ENCODE measurements at places on chromosomes 6 and 20.

DNA sequence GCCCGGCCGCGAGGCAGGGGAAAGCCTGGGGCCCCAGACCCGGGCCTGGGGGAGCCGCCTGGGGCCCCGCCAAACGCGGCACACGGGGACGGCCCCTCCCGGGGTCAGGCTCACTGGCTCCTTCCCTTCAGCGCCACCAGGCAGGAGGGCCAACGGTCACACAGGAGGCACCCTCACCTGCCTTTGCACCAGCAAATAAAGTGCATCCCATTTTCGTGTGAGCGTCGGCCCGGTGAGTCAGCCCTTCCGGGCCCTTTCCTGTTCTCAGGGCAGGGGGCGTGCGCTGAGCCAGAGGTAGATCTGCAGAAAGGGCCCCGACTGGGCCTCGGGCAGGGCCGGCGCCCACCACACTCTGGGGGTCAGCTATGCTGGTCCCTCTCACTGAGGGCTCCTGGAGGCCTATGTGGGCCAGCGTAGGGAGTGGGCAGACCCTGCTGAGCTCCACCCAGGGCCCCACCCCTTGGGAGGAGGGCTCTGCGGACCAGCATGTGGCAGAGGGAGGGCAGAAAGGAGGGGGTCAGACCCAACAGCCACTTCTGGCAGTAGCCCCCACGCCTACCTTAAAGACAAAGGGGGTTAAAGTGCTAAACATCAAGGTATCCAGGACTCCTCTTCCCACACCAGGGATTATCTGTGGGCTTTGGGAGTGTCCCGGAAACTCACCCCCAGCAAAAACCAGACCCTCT, 931 bp upstream of the UCKL1 start:
- DNase-seq: peak; percentile 51

DNA sequence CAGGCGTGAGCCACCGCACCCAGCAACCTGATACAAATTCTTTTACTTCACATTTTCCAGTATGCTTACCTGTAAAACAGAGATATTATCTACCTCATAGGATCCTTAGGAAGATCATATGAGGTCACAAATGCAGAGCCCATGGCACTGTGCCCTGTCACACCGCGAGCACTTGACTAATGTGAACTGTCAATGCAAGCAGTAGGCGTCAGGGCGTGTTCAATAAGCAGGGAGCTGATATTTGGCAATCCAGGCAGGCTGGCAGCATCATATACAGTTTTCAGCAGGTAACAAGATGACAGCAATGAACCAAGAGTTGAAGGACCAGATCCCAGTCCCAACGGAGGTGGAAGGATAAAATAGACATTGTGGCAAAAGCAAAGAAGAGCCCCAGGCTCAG, 14.6 kb upstream of the ARID1B start:
- no peak for DNase-seq

DNA sequence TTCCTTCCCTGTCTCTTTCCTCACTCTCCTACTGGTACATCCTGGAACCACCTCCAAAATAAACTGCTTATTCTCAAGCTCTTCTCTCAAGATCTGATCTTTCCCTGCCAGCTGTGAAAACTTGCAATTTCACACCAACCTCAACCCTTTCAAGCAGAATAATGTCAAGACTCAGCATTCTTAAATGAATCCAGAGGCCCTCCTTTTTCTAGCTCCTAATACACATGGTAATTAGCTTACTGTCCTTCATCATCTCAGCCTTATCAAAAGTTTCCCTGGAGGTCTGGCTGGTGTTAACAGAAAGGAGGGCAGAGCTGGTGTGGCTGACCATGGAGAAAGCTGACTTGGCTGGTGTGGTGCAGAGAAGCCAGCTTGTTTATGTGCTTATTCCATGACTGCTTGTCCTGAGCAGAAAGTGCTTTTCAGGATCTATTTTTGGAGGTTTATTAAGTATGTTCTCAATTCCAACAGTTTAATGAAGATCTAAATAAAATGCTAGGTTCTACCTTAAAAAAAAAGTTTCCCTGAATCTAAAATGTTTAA, 50.5 kb downstream of the CFAP61 start:
- no peak for DNase-seq

DNA sequence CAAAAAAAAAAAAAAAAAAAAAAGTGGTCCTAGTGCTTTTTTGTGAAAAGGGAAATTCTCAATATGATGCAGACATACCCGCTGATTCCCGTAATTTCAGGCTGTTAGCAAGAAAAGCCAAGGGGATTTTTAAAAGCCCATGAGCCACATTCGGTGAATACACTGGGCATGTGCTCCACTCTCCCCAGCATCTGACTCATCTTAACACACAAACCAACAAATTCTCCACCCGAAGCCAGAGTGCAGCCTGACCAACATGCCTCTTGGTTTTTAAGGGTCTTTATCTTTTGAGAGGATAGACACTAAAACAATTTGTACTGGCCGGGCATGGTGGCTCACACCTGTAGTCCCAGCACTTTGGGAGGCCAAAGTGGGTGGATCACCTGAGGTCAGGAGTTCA, 45.5 kb upstream of the CD83 start:
- DNase-seq: peak; percentile 15

- DNase-seq: peak; percentile 25
These were observed 1.3 kb upstream of the DNAH8 start for GRCh38 chr6:38713812-38714211.
